Activated T-helper 2 cell treated with anti-CD3 and anti-CD28 coated beads, Interferon-gamma antibody, Interleukin-2, Interleukin-4, amounts not matched to agents 10 μg/mL and 5 μg/mL and 100 μg/mL, durations not matched to agents 14 hours and 24 hours and 36 hours (primary cell): ENCODE measurements at places on chromosomes 12 and 14.
A peak's percentile ranks its signal among the peaks of the same experiment; 100 is the strongest.

- no peak for DNase-seq
These were observed 279.4 kb downstream of the TMTC2 start for GRCh38 chr12:82966001-82966559.

GRCh38 chr12:124578445-124578844, 11.0 kb upstream of the NCOR2 start:
- no peak for DNase-seq

GRCh38 chr12:130482448-130482847, 144.8 kb downstream of the PIWIL1 start:
- no peak for DNase-seq

GRCh38 chr12:105944628-105945027, 194.1 kb downstream of the NUAK1 start:
- no peak for DNase-seq

DNA sequence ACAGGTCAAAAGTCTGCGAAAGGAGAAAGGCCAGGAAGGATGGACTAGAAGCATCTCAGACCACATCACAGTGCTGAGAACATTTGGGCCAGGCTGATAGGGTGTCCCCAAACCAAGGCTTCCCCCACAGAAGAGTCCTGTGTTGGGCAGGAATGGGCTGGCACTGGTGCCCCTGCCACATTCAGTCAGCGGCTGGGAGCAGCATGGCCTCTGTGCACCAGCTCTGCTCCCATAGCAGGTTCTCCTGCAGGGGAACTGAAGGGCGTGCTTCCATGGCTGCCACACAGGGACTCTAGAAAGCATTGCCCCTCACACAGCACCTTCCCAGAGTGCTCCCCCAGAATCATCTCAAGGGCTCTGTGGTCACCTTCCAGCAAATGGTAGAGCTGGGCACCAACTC, 17.5 kb downstream of the EVL start:
- no peak for DNase-seq

DNA sequence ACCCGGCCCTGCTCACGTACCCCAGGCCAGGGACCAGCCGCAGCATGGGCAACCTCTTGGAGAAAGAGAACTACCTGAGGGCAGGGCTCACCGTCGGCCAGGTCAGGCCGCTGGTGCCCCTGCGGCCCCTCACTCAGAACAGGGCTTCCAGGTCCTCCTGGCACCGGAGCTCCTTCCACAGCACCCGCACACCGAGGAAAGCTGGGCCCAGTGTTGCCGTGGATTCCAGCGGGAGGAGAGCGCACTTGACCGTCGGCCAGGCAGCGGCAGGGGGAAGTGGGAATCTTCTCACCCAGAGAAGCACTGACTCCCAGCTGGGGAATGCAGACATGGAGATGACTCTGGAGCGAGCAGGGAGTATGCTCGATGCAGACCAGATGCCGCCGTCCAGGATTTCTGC, 7.9 kb upstream of the VAMP1 start:
- no peak for DNase-seq

DNA sequence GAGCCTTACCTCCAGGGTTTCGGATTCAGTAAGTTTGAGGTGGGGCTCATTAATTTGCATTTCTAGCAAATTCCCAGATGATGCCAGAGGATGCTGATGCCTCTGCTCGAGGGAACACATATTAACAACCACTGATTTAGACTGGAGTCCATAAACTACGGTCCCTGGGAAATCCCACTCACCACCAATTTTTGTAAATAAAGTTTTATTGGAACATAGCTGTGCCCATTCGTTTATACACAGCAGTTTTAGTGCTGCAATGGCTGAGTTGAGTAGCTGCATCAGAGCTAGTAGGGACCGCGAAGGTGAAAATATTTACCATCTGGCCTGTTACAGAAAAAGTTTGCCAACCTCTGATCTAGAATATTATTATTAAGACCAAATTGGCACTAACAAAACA, 73.8 kb downstream of the DNAI7 start:
- DNase-seq, result no peak

DNA sequence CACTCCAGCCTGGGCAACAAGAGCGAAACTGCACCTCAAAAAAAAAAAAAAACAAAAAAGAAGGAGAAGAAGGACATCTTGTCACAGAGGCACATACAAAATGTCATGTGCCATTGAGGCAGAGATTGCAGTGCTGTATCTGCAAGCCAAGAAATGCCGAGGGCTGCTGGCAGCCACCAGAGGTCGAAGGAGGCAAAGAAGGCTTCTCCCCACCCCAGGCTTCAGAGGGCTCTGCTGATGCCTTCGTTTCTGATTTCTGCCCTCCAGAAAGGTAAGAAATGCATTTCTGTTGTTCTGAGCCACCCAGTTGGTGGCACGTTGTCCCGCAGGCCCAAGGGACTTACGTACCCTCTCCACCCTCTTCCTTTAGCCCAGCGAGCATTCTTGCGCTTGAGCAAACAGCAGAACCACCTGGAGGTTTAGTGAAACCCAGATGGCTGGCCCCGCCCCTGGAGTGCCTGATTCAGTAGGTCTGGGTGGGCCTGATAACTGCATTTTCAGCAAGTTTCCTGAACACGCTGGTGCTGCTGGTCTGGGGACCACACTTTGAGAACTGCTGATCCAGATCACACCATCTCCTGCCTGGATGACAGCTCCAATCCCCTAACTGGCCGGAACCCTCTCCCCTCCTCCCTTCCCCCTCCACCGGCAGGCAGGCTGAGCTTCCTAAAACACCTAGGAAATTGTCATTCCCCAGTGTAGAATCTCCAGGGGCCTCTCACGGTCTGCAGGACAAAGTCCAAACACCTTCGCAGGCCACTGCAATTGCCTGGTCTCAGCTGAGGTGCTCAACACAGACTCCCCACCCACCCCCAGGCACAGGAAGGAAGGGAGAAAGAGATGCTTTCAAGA, 21.1 kb upstream of the SCARB1 start:
- no peak for DNase-seq

GRCh38 chr12:121581686-121582429, 1.0 kb upstream of the KDM2B start:
- no peak for DNase-seq

GRCh38 chr12:120257041-120257821, 8.3 kb downstream of the PXN start:
- DNase-seq, result no peak

- DNase-seq, result peak; percentile 75
These were observed at the start of gene GCH1 for GRCh38 chr14:54902521-54903420. GCH1 (minus strand) TSS chr14:54902826; CDS start chr14:54902663, 163 bp downstream.

DNA sequence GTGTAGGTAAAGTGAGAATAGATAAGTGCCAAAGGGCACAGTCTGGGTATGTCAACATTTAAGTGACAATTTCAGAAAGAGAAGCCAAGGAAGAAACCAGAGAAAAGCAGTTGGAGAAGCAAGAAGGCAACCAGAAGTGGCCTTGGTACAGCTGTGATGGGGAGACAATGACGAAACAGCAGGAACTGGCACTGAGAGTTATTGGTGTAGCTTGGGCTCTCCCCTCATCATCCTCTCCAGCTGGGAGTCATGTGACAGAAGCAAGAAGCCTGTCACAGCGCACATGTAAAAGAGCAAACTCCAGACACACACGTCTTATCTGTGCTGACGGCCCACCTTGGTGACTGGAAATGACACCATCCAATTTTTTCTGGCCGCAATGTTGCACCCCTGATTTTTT, 203.3 kb upstream of the NUDT4 start:
- DNase-seq, result no peak

DNA sequence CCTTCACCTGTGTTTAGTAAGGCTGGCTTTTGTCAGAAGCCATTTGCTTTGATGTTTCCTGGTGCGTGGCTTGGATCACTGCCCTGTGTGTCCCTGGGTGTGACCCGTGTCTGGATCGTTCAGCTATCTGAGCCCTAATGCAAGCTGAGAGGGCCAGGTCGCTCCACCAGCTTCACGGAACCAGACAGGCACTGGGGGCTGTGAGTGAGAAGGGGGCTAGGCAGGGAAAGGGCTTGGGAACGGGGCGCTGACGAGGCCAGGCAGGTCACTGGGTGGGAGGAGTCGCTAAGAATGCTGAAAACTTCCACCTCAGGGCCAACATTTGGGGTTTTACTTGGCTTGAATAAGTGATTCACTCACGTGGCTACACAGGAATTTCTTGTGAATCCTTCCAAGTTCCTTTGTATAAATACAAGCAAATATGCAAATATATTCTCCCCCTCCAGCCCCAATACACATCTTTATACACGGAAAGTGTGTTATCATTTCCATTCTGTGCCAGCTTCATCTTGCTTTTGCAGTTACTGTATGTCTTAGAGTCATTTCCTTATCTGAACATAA, 24.2 kb upstream of the MMP17 start:
- DNase-seq, result no peak

DNA sequence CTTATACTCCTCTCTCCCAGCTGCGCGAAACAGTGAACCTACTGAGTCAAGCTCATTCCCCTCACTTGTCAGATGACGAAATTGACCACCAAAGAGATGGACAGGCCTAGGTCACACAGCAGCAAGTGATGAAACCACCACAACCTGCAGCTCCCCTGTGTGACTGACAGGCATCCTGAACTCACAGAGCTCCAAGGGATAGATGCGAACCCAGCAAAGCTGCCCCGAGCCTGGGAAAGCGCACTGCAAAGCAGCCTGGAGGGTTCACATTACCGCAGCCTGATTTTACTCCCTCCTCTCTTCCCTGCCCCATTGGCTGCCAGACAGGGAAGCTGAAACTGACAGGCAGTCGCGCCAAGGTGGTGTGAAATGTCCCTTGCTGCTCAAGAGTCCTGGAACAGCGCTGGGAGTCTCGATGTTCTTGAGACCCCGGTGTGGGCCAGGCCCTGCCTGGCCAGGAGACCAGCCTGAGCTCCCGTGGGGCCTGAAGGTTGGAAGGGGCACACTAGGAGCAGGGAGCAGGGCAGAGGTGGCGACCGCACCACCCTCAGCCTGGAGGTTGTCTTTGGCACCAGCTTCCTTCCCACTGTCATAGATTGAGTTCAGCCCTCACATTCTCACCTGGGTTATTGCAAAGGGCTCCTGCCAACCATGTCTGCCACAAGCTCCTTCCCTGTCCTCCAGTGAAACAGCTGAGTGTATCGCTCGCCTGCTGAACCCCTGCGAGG, 36.3 kb downstream of the SNRNP35 start:
- no peak for DNase-seq

GRCh38 chr12:79001404-79001803, 136.8 kb downstream of the SYT1 start:
- DNase-seq, result no peak

GRCh38 chr14:104707608-104708595, 16.1 kb upstream of the ADSS1 start:
- no peak for DNase-seq

GRCh38 chr12:122963941-122964265, 2.4 kb downstream of the ABCB9 start:
- DNase-seq, result no peak

DNA sequence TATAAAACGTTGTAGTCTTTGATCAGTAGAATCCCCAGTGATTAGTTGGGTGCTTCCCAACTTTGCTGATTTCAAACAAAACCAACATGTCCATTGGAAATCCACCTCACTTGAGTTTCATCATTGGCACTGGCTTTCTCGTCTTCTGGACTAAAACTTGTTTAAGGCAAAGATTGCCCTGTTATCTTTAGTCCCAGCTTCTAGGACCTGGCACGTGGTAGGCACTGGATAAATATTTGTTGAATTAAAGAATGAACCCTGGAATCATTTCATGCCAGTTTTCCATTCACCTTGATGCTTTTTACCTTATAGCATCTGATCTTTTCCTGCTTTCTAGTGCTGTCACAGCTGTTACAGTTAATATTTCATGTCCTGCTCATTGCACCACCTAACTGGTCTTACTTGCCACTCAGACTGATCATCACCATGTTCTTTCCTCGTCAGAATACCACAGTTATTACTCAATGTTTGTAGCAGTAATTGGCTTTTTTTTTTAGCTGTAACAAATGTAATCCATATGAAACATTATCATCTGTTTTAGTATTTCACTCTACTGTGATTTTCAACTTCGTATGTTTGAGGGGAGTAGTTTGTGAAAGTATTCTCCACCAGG, 7.3 kb upstream of the C12orf50 start:
- no peak for DNase-seq

DNA sequence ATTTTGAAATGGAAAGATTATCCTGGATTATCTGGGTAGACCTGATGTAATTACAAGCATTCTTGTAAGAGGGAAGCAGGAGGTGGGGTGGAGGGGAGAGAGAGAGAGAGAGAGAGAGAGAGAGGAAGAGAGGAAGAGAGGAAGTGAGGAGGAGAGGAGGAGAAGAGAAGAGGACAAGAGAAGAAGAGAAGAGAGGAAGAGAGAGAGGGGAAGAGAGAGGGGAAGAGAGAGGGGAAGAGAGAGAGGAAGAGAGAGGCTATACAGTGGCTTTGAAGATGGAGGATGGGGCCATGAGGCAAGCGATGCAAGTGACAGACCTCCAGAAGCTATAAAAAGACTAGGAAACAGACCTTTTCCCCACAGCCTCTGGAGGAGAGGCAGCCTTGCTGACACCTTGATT, 13.7 kb upstream of the CHST11 start:
- no peak for DNase-seq

GRCh38 chr12:92973614-92974013, 44.5 kb upstream of the EEA1 start:
- no peak for DNase-seq

DNA sequence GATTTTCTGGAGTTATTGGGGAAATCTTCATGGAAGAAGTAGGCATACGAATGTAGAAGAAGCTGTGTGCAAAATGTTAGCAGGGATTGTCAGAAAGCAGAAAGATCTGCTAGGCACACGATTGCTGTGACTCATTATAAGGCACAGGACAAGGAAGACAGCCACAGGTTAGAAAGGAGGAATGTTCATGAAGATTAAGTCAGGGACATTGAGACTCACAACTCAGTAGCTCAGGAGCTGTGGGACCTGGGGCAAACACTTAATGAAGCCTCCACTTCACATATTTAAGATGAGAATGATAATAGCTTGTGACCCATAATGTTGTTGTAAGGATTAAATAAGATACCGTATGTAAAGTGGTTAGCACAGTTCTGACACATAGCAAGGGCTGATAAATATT, 26.6 kb upstream of the RTRAF start:
- no peak for DNase-seq

- peak; percentile 31 for DNase-seq
These were observed 35.4 kb upstream of the RNASE3 start for GRCh38 chr14:20855652-20856291.

- DNase-seq, result no peak
These were observed 22.0 kb upstream of the DRAM1 start for GRCh38 chr12:101855364-101855884.

GRCh38 chr12:80504389-80505163, 60.5 kb downstream of the PTPRQ start:
- DNase-seq, result no peak

- no peak for DNase-seq
These were observed 85.1 kb downstream of the DERA start for GRCh38 chr12:15996254-15996653.
